ENCODE measurements at places on chromosomes 4 and X.

DNA sequence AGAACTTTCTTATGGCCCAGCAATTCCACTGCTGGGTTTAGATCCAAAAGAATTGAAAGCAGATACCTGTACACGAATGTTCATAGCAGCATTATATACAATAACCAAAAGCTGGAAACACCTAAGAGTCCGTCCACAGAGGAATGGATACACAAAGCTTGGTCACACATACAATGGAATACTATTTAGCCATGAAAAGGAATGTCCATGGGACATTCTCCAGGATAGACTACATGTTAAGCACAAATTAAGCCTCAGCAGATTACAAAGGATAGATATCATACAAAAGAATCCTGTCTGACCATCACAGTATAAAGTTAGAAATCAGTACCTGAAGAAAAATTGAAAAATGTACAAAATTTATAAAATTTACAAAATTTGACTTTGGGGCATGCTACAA is 12.7 kb upstream of the MAEA start:
- DNase-seq = no peak

DNA sequence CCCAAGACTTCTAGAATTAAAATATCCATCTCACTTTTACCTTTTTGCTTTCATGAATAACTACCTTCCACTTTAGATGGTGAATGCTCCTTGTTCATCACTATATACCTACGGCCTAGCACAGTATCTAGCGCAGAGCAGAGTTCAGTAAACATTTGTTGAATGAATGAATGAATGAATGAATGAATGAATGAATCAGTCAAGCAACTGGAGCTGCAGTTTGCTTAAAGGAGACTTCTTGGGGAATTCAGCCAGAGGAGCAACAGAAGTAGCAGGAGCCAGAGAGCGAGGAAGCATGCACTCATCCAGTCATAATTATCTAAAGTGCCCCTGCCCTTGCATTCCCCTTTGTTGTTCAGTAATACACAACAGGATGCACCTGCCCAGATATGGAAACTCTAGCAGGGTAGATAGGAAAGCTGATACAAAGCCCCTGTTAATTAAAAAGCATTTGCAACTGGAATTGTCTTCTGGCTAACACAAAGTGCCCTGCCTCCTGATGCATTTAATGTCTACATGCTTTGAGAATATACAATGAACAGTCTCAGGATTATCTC is 103.0 kb upstream of the MBNL3 start:
- no peak for DNase-seq

DNA sequence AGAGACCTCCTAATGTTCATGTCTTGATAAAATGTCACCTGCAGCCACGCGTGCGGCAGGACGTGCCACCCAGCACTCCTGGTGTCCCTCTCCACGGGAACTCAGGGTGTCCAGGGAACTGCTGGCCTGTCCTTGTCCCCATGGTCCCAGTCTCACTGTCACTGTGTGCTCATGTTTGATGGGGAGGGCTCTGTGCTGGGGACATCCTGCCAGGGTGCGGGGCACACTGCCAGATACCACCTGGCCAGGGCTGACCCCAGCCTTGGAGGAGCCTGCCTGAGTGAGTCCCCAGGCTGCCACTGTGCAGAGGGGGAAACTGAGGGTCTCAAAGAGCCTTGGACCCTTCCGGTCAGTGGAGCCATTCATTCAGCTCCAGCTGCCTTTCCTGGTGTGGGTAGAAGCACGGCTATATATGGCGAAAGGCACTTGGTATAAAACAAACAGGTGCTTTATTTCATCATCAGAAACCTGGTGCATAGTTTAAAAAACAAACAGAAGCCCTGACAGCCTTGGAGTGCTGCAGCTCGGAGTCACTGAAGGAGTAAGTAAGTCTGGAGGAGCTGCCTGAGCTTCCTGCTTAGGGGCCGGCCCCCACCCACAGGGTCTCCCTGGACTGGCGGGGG is 33.0 kb downstream of the NOP14 start:
- DNase-seq = no peak

DNA sequence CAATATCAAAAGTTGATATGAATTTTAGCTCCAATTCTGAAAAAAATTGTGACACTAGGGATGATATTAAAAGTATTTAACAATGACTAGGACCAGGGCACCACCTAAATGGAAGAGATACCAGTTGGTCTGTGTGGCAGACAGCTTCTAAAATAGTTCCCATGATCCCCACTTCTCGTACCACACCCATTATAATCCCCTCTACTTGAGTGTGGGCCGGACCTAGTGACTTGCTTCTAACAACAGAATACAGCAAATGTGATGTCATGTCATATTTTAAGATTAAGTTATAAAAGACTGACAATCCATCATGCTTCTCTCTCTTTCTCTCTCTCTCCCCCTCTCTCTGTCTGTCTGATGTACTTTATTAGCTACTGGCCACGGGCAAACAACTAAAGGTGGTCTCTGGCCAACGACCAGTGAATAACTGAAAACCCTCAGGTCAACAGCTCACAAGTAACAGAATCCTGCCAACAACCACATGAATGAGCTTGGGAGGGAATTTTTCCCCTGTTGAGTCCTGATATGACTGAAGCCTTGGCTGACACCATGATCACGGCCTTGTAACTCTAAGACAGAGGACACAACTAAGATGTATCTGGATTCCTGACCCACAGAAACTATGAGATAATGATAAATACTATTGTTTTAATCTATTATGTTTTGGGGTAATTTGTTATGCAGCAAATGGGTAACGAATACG is 34.4 kb downstream of the FAM13A start:
- no peak for DNase-seq

GRCh38 chrX:2521092-2521926 is 20.5 kb upstream of the DHRSX start:
- peak; percentile 74 for DNase-seq

- DNase-seq = no peak
Measured at GRCh38 chr4:152734015-152734698, 45.4 kb downstream of the TIGD4 start.

DNA sequence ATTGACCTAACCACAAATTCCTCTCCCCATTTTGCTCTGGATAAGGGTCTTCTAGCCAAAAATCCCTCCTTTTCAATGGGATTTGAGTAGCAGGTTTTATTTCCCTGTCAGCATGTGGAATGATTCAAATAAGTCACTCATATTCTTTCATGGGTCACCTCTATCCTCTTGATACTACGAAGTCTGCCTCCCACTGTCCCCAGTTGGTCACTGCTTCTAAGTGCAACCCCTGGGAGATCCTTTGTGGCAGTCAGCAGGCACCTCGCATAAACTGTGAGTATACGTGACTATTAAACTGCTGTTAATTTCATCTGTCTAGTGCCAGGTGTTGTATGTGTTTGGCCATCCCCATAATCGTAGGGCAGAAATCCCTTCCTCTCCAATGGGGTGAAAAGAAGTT is 1667.9 kb upstream of the PCDH7 start:
- no peak for DNase-seq

GRCh38 chrX:107776649-107777535 is 641 bp upstream of the NCBP2L start:
- DNase-seq = peak; percentile 86
